ENCODE measurements at places on chromosomes 7 and 10. TPM values are rescaled to one million over a fixed set of nuclear protein-coding genes. Genes with fewer than 3 reads are reported as not detected.

The CDK14 gene
- 3.6 TPM for total RNA-seq

The FANK1 gene
- 0.96 TPM for total RNA-seq

DNA sequence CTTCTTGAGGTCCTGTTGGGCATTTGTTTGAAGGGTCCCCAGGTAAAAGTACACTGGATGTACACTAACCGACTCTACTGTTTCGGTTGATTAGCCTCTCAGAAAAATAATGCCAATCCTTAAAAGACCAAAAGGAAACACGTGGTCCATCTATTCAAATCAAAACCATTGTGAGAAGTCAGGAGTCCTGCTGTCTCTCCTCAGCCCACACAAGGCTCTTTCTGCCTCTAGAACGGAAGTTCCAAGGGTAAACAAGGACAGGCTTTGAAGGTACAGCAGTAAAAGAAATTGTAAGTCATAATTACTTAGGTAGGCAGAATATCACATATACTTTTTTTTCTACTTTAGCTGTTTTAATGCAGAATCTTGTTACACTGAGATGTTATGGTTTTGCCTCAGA, 71.7 kb upstream of the TPK1 start:
- DNase-seq = no peak

The AKR1C3 gene
- total RNA-seq = 14.6 TPM

The TMEM209 gene
- total RNA-seq = 37.6 TPM

- no peak for DNase-seq
Measured at GRCh38 chr7:100720671-100721504, 620 bp downstream of the EPO start.

GRCh38 chr7:91165846-91166230, 98.4 kb upstream of the FZD1 start:
- DNase-seq = no peak

GRCh38 chr7:144399946-144400345, 3.5 kb downstream of the NOBOX start:
- DNase-seq = no peak

Data from naive thymus-derived CD8-positive, alpha-beta T cell (primary cell).